ENCODE measurements at places on chromosomes 7 and 10.
A peak's percentile ranks its signal among the peaks of the same experiment; 100 is the strongest.

- DNase-seq, result no peak
These were observed 308.6 kb upstream of the NRP1 start for GRCh38 chr10:33643042-33643441.

GRCh38 chr7:154684666-154685563 lies 318.0 kb downstream of the PAXIP1 start:
- no peak for DNase-seq

DNA sequence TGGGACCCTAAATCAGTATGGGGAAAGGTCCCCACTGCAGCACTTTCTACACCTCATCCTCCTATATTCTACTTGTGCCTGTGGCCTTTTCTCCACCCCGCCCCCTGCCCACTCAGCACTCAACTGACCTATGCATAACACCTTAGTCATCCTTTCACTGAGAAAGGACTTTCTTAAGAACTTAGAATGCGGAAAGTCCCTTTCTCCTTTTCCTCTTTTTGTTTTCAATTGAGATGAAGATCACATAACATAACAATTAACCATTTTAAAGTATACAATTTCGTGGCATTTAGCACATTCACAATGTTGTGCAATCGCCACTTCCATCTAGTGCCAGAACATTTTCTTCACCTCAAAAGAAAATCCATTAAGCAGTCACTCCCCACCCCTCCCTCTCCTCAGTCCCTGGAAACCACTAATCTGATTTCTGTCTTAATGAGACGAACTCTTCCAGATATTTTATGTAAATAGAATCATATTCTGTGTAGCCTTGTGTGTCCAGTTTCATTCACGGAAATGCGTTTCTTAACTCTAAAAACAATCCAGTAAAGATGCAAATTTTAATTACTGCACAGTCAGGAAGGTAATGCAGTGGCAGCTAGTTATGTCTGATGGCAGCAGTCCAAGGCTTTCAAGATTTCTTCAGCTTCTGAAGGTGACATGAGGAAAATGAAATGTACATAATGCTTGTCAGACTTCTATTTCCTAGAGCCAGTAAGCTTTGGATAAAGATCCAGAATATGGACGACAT lies 41.7 kb downstream of the FAS start:
- DNase-seq, result no peak

DNA sequence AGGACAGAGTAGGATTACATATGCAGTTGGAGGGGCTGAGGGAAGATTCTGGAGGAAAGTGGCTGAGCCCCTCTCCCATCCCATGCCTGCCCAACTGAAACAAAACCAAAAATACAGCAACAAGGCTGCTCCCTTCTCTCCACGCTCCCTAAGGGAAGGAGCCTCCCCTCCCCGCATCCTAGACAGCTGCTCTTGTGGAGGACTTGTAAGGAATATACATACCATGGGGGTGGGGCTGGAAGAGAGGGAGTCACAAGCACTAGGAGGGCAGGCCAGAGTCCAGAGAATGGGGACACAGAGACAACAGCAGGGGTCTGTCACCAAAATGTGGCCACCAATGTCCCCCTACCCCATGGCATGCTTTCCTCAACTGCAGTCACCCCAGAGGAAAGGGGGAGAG lies 13.2 kb downstream of the LDB1 start:
- no peak for DNase-seq

- DNase-seq, result no peak
These were observed 111.8 kb upstream of the CNTNAP2 start for GRCh38 chr7:146004805-146005204.

DNA sequence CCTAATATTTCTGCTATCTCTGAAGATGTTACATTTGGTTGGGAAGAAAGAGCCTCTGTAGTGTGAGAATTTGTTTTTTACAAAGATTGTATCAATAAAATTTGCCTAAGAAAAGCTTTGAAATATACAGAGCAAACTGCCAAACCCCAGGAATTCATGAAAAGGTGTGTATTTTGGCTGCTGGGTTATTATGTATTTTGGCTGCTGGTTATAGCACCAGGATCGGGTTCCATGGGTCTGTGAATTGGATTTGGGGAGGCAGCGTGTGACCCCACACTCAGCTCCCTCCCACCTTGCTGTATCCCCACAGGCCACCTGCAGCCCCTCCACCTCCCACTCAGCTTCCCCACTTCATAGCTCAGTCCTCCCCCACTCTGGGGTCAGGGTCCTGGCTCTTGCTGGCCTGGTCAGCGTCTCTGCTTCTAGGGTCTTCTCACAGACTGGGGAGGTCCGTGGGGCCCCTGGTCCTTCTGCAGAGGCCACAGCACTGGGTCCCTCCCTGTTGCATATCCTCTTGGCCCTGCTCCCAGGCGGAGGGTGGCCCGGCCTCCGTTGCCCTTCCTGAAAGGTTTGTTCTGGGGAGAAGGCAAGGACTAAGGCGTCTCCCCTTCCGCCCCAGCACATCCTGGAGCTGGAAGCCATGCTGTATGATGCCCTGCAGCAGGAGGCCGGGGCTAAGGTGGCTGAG lies 24.0 kb upstream of the DPYSL4 start:
- no peak for DNase-seq

- no peak for DNase-seq
These were observed 29.6 kb downstream of the ABCB4 start for GRCh38 chr7:87445897-87446296.

- peak; percentile 60 for DNase-seq
These were observed 21.6 kb upstream of the LIMK1 start for GRCh38 chr7:74061840-74062539.

DNA sequence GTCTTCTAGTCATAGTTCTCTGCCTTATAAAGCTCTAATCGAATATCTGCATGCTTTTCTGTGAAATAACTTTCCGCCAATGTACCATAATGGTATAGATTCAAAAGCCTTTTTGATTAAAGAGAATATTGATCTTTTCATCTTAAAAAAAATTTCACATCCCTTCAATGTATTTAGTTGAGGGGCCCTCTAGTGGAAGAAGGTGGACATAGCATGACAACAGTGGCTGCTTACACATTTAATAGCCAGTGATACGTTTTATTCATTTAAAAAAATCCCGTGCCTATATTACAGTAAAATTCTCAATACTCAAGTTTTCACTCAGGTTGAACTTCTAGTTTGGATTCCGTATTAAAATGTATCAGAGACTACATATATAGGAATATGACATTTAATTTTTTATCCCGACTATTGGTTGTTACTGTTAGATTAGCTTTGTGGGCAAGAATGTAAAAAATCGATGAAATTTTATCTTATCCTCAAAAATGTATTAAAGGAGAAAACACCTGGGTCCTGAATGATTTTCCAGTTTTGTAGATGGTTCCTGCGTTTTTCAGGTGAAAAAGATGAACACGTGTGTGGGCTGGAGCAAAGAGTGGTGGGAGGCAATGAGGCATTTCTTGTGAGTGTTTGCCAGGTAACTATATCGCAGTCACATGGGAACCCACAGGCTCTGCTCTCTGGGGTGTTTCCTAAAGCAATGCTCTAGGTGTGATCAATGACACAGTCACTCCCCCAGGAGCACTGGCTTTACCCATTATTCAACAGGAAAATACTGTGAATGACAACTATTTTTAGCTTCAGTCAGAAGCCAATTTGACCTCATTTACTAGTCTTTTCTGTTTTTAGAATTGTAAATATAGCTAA lies 24.1 kb upstream of the PNLIP start:
- peak; percentile 8 for DNase-seq

DNA sequence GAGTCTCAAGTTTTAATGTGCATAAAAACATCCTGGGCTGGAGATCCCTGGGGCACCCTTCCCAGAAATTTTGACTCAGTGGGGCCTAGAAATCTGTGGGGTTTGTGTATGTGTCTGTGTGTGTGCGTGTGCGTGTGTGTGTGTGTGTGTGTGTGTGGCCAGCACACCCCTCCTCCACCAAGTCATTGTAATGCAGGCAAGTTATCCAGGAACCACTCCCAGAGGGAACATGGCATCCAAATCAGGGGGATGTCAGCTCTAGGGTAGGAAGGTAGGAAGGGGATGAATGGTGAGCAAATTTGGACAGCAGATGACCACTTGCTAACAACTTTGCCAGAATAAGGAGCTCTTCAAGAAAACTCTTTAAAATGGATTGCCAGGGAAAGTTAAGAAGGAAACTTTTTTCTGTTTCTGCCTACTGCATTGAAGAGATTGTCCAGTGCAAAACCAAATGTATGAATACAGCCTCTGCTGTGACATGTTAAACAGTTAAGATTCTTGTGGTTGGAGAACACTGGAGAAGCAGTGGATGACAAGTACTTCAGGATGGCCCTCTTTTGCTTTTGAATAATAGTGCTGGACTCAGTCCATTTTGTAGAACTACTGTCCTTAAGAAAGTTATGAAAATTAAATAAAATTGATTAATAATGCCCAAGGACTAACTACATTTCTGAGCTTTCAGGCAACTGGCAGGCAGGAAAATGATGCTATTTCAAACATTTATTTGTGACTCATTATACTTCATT lies 12.3 kb downstream of the STAMBPL1 start:
- DNase-seq, result no peak

DNA sequence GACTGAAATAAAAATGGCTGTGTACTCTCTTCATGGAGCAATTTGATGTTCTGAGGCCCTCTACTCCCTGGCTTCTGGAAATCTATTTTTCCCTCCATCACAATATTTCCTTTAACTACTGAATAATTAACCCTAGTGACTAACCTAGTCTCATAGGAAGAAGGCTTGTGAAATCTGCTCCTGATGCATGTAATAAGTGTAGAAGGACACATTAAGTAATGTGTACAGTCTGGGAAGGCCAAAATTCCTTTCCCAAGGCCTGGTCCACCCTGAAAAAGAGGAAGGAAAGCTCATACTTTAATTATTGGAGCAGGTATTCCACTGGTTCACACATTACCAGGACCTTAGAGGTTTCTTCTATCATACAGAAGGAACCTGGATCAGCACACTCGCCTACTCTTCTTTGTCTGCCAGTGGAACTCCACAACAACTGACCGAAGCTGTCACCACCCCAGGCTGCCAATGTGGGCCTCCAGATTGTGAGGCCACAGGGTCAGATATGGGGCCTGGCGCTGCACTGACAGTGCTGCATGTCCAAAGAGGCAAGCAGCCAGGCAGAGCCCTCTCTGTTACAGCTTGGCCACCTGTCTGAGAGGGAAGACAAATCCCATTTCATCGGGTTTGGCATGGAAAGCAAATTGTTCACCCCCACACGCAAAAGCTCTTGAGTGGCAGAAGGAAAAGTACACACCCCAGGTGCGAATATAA lies 54.4 kb upstream of the FAM133B start:
- no peak for DNase-seq

- no peak for DNase-seq
These were observed 47.3 kb upstream of the AUTS2 start for GRCh38 chr7:69550991-69551390.

DNA sequence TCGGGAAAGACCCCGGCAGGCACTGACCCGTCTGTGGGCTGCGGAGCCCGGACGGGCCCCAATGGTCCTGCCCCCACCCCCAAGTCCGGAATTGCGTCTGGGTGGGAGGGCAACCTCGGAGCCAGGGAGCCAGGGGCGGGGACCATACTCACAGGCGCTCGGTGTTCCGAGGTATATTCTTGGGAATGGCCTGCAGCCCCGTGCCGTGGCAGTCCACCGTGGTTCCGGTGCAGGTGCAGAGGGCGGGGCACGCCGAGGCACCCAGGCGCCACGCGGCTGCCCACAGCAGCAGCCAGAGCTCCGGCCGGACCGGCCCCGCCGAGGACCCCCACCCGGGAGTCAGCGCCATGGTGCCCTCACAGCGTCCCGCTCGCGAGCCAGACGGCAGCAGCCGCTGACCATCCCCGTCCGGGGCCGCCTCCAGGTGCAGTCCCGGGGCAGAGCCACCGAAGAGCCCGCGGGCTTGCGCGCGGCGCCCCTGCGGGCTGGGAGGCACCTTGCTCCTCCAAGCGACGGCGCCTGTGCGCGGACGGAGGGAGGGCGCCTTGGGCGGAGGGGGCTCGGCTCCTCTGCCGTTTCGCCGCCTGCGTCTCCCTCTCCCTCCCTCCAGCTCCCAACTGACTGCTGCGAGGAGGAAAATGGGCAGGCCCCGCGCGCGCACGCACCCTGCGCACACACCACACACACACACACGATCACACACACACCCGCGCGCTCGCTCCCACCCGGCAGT lies at the start of gene SLIT1:
Gene SLIT1 (minus strand): TSS at position 634 of the 733 bp plus-strand sequence. CDS start 285 bp downstream, at position 349.
- DNase-seq, result no peak

DNA sequence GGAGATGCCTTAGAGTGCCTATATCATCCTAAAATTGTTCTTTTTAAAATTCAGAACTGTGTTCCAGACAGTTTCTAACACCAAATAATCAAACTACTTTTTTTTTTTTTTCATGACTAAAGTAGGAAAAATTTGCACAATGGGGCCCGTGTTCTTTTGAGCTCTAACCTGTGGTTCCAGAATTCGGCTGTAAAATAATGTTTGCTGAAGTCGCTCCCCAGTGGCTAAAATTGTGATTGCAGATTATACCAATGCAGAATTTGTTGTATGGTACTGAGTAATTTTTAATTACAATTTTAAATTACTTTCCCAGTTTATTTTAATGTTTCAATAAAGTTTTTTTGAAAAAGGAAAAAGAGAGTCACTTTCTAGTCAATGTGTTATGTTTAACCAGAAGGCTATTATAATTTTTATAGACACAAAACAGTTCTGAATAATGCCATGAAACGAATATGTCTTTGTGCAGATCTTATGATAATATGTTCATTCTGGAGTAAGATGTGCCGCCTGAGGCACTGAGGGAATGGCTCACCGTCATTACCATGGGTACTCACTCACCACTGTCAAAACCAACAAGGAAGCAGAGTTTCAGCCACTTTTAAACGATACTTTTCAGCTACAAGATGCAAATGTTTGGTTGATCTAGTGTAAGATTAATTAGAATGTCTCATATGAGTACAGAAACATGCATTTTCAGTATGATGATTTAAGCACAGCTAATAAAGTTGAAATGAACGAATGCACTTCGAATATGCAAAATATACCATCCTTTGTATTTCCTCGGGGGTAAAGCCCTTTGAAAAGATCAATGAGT lies 173.6 kb downstream of the PRKCQ start:
- DNase-seq, result no peak

- DNase-seq, result no peak
These were observed 46.6 kb downstream of the CLEC2L start for GRCh38 chr7:139570119-139570518.

GRCh38 chr7:142787034-142787768 lies 16.4 kb downstream of the PRSS2 start:
- peak; percentile 2 for DNase-seq

GRCh38 chr7:114972567-114972966 lies 50.7 kb downstream of the MDFIC start:
- no peak for DNase-seq

DNA sequence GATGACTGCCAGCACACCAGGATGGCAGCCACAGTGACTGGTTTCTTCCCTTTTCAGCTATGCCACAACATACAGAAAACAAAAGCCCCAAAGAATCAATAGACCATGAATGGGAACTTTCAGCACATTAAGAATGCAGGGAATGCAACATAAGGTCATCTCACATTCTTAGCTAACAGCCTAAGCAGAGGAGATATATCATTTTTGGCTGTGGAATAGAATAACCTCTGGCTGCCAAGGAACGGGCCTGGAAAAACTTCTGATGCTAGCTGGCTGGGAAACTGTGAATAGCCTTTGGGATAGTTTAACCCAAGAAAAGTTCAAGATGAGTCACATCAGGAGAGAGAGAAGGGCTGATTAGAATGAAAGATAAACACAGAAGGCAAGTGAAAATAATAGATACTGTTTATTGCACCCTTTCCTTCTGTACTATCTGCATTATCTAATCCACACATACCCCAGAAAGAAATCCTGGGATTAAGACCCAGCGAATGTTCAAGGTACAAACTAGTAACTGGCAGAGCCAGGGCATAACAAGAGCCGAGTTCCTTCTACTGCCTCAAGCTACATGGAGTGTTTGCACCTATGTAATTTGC lies 169.2 kb downstream of the SEMA3A start:
- no peak for DNase-seq
